NCI-H1105 (cell line): ENCODE measurements at places on chromosomes 4 and X.

GRCh38 chrX:69203638-69204037, 38.4 kb upstream of the PJA1 start:
- no peak for DNase-seq

DNA sequence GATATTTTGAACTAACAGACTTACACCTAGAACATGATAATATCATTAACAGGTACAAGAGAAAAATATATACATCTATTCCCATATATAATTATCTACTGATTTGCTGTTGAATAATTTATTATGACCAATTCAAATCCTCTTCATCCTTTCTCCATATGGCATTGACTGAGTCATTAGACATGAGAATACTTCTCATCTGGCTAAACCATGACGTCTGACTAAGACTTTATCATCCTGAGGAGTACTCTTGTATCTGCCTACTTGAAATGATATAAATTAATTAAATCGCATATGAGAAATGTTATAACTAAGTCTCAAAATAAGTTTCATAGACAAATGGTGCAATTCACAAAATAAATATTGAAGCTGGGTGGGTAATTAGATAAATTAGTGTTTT, 67.4 kb downstream of the EMCN start:
- no peak for DNase-seq

DNA sequence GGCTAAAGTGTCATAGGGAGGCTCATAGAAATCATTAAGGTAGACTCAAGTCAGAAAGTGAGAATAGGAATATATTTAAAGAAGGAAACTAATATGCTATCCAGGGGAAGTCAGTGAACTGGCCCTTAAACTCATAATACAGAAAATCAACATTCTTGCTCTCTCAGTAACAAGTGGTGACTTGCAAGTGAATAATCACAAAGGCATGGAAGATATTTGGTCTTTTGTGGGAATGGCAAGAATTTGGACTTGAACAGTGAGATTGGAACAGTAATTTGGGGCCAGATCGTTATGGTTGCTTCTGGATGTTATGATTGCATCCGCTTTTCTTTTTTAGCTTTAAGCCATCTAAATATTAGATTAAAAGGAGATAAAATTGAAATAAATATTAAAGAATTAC, 103.8 kb downstream of the TBC1D19 start:
- no peak for DNase-seq

DNA sequence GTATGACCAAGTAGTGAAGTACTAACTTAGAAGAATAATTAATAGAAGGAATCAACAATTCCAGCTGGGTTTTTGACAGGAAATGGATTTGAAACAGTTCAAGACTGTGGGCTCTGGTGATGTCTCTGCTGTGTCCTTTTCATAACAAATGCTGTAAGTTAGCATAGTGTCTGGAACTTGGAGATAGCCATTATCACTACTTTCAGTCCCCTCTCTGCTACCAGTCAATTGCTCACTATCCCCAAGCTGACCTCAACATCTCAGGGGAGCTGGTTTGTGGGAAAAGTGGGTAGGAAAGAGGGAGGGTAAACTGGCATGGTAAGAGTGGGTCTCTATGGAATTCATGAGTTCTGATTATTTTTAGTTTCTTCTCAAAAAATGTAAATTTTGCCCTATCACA, 231.4 kb upstream of the MID1 start:
- DNase-seq, result no peak

GRCh38 chr4:144374065-144374464, 233.5 kb upstream of the GYPA start:
- DNase-seq, result no peak

- peak; percentile 14 for DNase-seq
Observed at GRCh38 chrX:139204898-139205667, 325.5 kb upstream of the F9 start.
